ENCODE measurements at places on chromosomes 5 and 9.

DNA sequence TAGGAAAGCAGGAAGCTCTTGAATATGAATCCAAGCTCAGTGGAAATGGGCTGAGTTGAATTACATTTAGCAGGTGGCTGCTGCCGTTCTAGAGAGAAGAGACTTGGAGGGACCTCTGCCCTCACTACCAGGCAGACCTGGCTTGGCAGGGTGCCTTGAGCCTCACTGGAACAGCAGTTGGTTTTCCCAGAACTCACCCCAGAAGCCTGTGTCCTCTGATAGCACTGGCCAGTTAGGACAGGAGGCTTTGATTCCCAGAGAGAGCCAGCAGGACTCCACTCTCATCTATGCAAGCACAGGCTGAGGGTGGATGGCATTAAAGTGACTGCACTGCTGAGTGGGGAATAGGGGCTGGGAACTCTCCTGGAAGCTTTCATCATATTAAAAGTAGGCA is 54.8 kb downstream of the PWWP2A start:
- no peak for DNase-seq

DNA sequence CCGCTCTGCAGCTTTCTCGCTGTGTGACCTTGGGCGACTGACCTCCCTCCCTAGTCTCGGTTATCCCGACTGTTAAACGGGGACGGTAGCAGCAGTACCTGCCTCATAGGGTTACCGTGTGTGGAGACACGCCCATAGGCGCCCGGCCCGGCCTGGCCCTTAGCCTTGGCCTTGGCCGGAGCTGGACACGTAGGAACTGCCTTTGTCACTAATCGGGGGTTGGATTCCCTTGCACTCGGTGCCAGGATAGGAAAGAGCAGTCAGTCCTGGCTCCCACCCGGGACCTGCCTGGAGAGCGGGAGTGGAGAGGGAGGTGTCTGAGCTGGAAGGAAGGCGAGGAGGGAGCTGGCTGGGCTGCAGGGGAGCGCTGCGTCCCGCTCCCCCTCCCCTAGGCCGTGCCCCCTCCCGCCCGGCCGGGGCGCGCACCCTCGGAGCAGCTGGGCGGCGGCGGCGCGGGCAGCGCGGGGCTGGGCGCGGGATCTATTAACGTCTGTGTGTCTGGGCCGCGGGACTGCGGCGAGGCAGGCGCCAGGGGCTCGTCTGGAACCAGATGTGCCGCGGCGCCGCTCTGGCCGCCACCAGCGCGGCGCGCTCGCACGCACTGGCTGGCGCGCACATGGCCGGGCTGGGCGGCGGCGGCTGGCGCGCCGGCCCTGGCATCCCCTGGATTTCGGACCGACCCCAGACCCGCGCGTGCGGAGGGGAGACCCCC is 31.7 kb downstream of the PRRX2 start:
- DNase-seq, result no peak

- no peak for DNase-seq
Measured at GRCh38 chr5:135521964-135522363, 13.8 kb downstream of the NEUROG1 start.

DNA sequence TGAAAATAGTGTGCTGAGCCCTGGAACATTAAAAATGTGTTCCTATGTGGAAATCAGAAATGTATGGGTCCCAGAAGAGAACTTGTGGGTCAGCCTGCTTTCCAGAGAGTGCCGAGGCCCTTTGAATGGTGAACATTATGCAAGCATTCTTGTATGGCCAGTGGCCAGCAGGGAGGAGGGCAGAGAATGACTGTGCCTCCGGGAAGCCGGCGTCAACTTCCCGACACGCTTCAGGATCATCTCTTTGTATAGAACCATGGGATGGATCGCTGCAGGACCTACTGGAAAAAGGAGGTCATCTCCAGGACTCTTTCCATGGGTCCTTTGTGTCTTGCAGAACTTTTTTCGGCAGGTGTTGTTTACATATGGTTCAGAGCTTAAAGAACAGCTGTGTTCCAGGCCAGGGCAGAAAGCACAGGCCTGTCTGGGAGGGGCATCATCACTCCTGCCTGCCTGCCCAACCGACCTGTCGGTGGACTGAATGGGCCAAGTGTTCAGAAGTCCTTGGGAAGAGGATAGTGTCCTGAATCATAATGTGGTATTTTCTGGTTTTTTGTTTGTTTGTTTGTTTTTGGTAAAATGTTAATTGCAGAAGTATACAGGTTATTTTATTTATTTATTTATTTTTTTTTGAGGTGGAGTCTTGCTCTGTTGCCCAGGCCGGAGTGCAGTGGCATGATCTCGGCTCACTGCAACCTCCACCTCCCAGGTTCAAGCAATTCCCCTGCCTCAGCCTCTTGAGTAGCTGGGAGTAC is 9.0 kb downstream of the PRRC2B start:
- no peak for DNase-seq

DNA sequence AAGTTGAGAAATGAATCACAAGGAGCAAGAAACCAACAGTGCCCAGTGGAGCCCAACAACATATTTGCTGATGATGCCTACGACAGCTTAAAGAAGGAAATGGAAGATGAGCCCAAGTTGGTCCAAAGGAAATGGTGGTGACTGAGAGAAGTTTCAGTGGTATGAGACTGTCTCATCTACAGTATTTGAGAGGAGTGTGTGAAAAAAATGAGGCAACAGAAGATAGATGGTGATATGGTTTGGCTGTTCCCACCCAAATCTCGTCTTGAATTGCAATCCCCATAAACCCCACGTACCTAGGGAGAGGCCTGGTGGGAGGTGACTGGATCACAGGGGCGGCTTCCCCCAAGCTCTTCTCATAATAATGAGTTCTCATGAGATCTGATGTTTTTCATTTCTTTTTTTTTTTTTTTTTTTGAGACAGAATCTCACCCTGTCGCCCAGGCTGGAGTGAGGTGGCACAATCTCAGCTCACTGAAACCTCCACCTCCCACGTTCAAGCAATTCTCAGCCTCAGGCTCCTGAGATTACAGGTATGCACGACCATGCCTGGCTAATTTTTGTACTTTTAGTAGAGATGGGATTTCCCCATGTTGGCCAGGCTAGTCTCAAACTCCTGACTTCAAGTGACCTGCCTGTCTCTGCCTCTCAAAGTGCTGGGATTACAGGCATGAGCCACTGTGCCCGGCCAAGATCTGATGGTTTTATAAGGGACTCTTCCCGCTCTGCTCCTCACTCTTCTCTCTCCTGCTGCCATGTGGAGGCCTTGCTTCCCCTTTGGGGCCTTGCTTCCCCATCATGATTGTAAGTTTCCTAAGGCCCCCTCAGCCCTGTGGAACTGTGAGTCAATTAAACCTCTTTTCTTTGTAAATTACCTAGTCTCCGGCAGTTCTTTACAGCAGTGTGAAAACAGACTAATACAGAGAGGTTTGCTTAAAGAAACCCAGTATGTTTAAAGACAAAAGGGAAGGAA is 30.2 kb downstream of the EFCAB9 start:
- no peak for DNase-seq

- no peak for DNase-seq
Measured at GRCh38 chr5:136226401-136226800, 33.4 kb upstream of the SMIM32 start.

GRCh38 chr5:98935206-98935605 is 6.4 kb upstream of the CHD1 start:
- no peak for DNase-seq

DNA sequence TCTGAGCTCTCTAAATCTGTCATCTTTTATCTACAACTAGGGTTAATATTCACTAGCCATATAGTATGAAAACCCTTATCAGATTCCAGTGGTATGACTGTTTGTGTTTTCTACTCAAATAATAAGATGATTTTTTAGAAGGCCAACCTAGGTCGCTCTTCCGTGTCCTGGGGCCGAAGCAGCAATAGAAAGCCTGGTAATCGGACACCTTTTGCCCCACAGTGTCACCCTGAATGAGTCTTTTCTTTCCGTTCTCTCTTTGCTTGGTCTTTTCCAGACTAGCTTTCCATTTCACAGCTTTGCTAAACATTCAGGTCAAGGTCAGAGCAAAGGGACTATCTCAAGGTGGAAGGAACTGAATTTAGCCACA is 243.3 kb upstream of the ANKRD55 start:
- no peak for DNase-seq

All from activated T-cell treated with anti-CD3 and anti-CD28 coated beads, Interleukin-2, amount 50 U/mL, for 1 hour (primary cell).